ENCODE measurements at places on chromosomes 13 and 19. TPM values are rescaled to one million over a fixed set of nuclear protein-coding genes. Genes with fewer than 3 reads are reported as not detected.

The GFY gene
- total RNA-seq, result 0.13 TPM

The SLC25A41 gene
- 0.15 TPM for total RNA-seq

The ZFR2 gene
- 0.17 TPM for total RNA-seq

The CHST8 gene
- 0.19 TPM for total RNA-seq

The ZNF135 gene
- not detected for total RNA-seq

The TJP3 gene
- 0.37 TPM for total RNA-seq

The TNNT1 gene
- total RNA-seq, result 140 TPM

The RYR1 gene
- total RNA-seq, result 6.3 TPM

The ZNF350 gene
- total RNA-seq, result 3.4 TPM

The ZNF224 gene
- total RNA-seq, result 8.3 TPM

The KCTD4 gene
- not detected for total RNA-seq

The APOC4 gene
- not detected for total RNA-seq

The RGCC gene
- 11.8 TPM for total RNA-seq

The ZNF223 gene
- total RNA-seq, result 3.2 TPM

The ZNF701 gene
- total RNA-seq, result 0.28 TPM

The PEPD gene
- total RNA-seq, result 127 TPM

The PABPC3 gene
- 0.10 TPM for total RNA-seq
